ENCODE measurements at places on chromosomes 16 and 17.

DNA sequence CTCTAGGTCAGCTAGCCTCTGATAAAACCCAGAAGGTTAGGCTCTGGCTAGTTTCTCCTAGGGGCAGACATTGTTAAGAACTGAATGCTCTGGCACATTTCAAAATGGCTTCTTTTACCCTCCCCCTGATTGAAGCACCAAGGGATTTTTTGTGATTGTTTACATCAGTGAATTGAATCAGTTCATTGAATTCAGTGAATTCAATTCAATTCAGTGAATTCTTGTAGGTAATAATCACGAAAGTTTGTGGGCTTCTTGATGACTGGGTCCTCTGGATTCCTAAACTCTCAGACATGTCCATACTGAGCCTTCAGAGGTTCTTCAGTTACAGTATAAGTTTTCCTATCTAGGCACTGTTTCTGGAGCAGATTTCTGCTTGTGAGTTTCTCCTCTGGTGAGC, 135.2 kb upstream of the ELAC2 start:
- DNase-seq: no peak

GRCh38 chr16:85677383-85677967, 11.3 kb downstream of the GINS2 start:
- no peak for DNase-seq

DNA sequence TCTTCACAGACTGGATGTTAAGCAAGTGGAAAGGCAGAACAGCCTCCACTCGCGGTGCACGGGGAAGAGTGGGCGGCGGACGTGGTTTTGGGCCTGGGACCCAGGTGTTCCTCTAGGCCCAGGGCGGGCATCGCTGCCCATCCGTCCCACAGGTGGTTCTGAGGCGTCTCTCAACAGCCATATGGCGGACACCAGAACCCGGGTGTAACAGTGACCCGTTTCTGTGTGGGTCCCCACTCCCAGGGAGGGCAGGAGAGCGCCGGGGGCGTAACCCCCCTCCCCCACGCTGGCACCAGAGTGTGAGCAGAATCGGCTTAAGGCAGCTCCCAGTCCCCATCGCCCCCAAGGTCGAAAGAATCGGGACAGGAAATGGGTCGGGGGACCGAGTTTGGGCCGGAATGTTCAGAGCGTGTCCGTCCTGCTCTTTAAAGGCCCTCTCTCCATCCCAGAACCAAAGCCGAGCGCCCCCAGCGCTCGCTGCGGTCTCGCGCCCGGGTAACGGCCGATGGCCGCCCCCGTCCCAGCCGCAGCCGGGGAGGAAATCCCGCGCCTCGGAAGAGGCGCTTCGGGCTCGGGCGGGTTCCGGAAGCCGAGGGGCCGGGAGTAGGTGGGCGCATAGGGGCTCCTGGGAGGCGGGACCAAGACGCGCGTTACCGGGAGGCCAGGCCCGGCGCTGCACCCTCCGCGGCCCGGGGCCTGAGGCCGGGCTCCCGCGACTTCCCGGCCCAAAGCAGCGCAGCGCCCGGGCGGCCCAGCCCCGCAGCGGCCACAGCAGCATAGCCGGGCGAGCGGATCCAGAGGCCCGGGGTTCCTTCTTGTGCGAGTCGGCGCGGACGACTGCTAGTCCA, at the start of gene TK2:
TSS of gene TK2 (minus strand) at position 839 of the 848 bp plus-strand sequence. CDS start at position 778, 61 bp downstream.
- peak; percentile 67 for DNase-seq

- no peak for DNase-seq
Measured at GRCh38 chr16:76194616-76195015, 82.6 kb upstream of the CNTNAP4 start.

GRCh38 chr16:27426423-27427408, 24.7 kb downstream of the IL21R start:
- peak; percentile 85 for DNase-seq

Measured in stimulated activated CD4-positive, alpha-beta T cell treated with anti-CD3 and anti-CD28 coated beads, Interleukin-1b, Interleukin-23, amount 100 ng/mL, for 48 hours (primary cell).